Thoracic aorta (tissue), 2 donors: ENCODE measurements at places on chromosomes 1 and 21.

- H3K4me3 ChIP-seq: no peak overlapping the region
- H3K27ac ChIP-seq: no peak overlapping the region
- H3K4me1 ChIP-seq: no peaks in the 10 kb centered on the region
Observed at GRCh38 chr1:7333620-7334019, 437.5 kb upstream of the VAMP3 start.

- no peak within 1 kb of the TSS for H3K27ac ChIP-seq
- H3K4me3 ChIP-seq: peak within 1 kb of the TSS; percentile 52
- H3K27me3 ChIP-seq: no peaks in the 10 kb centered on the region
- no peak for DNase-seq
Observed at GRCh38 chr1:79006564-79006963, at the start of gene ADGRL4. Gene ADGRL4 (minus strand): TSS chr1:79006730. CDS start chr1:79006654, 76 bp downstream.

DNA sequence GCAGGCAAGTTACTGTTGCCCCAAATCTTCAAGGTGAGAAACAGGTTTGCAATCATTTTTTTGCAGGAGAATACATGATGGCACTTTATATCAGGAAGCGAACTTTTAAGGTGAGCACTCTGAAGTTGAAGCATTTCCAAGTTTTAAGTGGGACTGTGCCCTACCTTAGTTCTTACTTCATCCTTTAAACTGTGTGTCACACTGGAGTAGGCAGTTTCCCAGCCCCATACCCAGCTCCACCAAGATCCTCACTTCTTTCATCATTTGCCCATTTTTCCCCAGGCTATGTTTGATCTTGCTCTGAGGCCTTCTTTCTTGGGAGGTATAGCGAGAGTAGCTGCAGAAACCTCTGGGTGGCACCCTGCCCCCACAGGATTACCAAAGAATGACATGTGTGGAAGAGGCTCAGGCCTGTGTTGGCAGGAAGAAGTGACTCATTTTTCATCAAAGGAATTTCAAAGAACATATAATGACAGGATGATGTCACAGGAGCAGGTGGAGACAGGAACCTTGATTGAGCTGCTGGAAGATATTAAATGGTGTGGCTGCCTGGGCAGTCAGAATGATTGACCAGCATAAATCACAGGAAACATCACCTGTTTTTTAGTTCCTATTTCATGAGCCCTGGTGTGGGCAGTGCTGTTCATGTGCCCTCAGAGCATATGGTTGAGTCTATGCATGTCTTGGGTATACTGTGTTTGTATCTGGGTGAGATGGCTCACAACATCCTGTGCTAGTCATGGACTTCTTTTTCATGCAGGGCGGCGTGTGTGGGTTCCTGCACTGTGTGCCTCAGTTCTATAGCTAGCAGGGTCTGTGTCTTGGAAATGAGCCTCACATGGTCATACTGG, 20.8 kb upstream of the MACF1 start:
- no peak for DNase-seq
- no peaks in the 10 kb centered on the region for H3K27me3 ChIP-seq
- H3K4me3 ChIP-seq: no peak overlapping the region
- H3K27ac ChIP-seq: peak overlapping the region; percentile 24
- H3K4me1 ChIP-seq: peaks cover 32% of the 10 kb centered on the region
- H3K36me3 ChIP-seq: no peaks in the 10 kb centered on the region

- no peak overlapping the region for H3K4me3 ChIP-seq
- H3K4me1 ChIP-seq: no peaks in the 10 kb centered on the region
- no peak for DNase-seq
Observed at GRCh38 chr1:90143591-90143990, 148.7 kb downstream of the ZNF326 start.

DNA sequence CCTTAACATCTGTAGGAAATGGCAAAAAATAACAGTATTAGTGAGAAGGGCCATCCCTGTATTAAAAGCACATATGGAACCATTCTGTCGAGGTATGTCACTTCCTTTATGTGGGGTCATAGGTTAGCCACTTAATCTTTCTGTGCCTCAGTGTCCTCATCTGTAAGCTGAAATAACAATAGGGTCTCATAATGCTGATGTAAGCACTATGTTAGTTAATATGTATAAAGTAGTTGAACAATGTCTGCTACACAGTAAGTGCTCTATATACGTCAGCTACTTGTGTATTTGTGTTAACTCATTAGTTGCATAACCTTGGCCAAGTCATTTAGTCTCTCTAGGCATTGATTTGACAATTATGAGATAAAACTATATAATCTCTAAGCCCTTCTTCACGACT, 11.8 kb downstream of the PLPPR5 start:
- no peak overlapping the region for H3K4me3 ChIP-seq
- no peaks in the 10 kb centered on the region for H3K27me3 ChIP-seq
- no peak for DNase-seq
- no peak overlapping the region for H3K27ac ChIP-seq
- no peaks in the 10 kb centered on the region for H3K36me3 ChIP-seq
